ENCODE measurements at places on chromosomes 11 and 22.

GRCh38 chr11:79616392-79616851, 175.6 kb upstream of the TENM4 start:
- no peak for DNase-seq

- no peak for DNase-seq
Observed at GRCh38 chr11:71321433-71322191, 69.2 kb upstream of the SHANK2 start.

GRCh38 chr11:85540635-85541205, 86.4 kb downstream of the DLG2 start:
- no peak for DNase-seq

- DNase-seq = no peak
Observed at GRCh38 chr11:47318166-47318565, 34.3 kb downstream of the MYBPC3 start.

DNA sequence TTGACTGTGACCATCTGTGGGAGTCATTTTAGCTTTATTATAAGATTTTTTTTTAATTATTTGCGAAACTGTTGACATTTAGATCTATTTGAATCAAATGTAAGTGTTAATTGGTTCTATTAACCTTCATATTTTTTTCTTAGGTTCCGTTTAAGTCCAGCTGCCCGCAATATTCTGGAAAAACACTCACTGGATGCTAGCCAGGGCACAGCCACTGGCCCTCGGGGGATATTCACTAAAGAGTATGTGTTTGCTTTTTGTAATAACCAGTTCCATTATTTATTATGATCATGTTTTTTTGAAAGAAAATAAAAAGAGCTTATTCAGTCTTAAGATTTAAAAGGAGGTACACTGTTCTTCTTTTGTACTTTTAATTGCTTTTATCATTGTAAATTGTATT, 43.9 kb downstream of the PDHX start:
- no peak for DNase-seq

DNA sequence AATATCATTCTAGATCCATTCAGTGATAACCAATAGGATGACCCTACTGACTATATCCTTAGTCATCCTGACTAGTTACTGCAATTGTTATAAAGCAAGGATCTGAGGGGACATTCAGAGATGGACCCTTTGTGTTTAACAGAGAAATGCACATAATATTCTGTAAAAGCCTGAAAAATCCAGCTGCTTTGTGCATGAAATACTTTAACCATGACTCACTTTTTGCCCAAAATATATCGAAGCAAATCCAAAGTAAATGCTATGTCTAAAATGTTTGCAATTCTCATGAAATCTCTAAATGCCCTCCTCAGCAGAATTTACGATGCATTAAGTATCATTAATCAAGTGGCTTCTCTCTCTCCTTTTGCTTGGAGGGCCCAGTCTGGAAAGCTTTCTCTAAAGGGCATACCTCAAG, 178.8 kb upstream of the MTMR2 start:
- DNase-seq = no peak

DNA sequence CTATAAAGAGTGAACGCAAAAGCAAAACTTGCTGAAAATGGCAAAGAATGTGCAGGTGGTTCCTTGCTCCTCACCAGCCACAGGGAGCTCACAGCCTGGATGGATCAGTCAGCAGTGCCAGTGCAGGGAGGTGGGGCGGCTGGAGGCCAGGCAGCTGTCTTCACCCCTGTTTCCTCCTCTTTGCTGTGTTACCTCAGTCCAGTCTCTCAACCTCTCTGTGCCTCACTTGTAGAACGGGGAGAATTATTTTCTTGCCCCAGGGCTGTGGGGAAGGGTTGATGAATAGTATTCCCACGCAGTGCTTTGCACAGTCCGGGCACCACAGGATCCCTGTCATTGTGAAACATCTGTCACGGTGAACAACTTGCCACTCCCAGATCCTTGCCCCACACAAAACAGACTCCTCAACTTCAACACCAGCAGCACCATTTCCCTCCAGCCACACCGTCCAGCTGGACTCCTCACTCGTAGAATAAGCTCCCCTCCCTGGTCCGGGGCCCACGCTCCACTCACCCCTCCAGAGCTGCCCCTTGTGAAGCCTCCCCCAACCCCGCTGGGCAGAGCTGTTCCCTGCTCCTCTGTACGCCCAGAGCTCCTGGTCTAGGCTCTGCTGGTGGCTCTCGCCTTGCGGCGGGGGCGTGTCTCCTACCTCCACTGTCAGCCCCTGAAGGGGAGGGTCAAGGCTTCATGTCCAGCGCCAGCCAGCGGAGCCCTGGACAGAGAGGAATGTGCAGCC, 27.7 kb downstream of the MPPED1 start:
- no peak for DNase-seq

GRCh38 chr22:48950151-48950915, 877.3 kb downstream of the BRD1 start:
- no peak for DNase-seq

DNA sequence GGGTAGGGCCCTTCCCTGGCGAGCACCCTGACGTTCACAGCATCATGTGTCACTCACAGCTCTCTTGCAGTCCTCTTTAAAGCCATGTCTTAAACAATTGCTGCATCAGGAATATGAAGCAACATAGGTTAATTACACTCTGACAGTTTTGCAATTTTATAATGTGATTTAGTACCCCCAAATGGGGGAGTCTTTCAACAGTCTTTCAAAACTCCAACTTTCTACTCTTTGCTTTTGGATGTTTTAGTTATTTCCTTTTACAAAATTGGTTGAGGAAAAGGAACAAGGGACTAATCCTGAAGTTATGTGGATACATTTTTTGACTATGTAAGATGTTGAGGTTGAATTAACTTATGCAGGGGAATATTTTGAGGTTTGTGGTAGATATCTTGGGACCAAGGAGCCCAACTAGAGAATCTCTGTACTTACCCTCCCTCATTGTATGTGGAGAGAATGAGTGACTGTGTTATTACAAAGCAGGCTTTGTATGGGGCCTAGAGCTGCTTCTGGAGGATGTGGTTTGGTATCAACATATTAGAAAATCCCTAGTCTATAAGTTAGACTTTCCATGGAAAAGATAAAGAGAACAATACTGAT, at the start of gene MMP8:
MMP8 (minus strand) TSS at position 51 of the 597 bp plus-strand sequence. CDS start 99 bp downstream, outside the sequence.
- DNase-seq = no peak

DNA sequence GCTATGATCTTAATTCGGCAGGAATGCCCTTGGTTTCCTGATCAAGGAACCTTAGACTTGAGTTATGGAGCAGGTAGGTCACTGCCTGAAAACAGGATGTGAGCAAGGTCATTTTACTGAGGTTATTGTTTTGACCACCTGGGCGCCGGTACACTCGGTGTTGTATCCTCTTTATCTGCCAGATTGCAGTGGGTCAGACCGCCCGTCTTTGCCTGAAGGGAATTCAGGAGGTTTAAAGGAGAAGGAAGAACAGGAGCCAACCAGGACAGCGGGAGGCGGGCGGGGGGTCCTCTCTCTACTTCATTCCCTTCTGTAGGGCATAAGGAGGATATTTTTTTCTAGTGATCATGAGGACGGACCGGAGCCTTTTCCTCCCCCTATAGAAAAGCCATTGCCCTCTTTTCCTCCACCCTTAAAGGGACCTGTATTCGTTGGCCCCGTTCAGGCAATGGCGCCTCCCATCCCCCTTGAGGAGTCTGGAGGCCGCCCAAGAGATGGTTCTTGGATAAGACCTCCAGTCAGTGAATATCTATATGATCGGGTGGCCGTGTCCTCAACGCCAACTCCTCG, 649 bp downstream of the MS4A15 start:
- no peak for DNase-seq

- DNase-seq = peak; percentile 86
Observed at GRCh38 chr11:44861849-44862557, 88.7 kb downstream of the TP53I11 start.

GRCh38 chr11:115919341-115920091, 415.3 kb upstream of the CADM1 start:
- no peak for DNase-seq

GRCh38 chr11:93187290-93187689, 10.5 kb downstream of the SLC36A4 start:
- DNase-seq = no peak

DNA sequence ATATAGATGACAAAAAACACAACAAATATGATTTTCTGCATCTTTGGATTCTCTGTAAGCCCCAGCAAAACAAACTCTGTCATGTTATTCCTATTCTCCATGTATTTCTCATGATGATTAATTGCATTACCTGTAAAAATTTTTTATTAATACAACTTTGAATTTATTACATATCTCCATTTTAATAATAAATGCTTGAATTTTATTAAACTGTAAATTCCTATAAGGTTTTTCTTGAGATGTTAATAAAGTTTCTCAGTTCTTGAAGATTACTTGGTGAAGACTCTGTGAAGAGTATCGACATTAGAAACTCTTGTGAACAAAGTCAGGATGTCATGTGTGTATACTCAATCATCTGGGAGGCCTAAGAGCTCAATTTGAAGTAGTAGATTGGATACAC, at the start of gene OR4C46:
OR4C46 (minus strand) TSS at position 101 of the 400 bp plus-strand sequence; CDS start at position 101, 0 bp downstream.
- DNase-seq = no peak

DNA sequence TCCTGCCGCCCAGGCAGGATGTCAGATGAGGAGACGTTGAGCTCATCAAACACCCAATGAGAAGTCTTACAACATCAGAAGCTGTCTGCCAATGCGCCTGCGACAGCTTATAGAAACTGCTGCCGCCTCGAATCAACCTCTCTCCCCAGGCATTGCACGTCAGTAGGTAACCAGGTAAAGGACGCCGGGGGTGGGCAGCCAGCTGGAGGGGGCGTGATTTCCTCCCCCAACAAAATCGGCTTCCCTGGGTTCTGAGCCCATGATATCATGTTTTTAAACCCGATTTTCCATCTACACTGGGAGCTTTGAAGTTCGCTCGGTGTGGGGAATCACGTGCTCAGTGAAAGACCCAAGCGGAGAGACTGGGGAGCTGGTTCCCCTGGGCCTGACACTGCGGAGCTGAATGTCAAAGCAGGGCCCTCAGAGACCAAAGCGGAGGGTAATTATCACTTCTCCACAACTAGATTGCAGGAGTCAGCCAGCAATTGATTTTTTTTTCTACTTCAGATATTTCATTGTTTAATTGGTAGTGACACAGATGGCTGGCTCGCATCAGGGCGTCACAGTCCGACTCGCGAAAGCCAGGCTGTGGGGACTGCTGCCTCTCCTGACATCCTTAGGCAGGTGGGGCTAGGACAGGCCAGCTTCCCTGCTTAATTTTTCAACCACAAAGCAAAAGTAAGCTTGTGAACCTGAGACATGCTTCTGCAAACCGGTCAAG, 15.4 kb downstream of the FAM83F start:
- DNase-seq = no peak

DNA sequence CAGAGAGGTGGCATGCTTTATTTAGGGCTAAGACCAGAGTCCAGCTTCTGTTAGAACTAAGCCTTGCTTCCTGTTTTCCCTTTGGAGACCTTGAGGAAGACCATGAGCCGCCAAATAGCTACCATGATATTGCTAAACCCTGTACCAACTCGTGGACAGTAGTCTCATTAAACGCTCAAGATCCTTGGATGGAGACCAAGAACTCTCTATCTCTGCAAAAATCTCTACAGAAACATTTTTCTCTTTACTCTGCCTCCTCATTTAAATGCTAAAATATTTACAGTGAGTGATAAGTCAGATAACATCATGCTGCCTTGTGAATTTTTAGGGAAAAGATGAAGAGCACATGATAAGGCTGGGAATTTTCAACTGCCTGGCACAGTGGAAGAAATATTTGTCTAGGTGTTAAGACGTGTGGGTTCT, 197.8 kb downstream of the MAML2 start:
- DNase-seq = no peak

DNA sequence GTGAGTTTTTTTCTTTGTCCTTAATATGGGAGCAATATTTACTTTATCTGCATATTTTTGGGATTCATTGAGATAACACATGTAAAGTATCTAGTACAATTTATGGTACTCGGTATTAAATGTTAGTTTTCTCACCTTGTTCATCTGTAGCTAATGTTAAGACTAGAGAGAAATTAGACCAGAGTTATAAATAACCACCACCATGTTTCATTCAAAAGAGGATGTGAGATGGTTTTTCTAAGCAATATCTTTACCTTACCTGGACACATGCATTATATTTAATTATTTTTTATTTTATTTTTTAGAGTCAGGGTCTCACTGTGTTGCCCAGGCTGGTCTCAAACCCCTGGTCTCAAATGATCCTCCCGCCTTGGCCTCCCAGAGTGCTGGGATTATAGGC, 18.4 kb downstream of the ARHGAP42 start:
- DNase-seq = no peak

Data from brain pericyte (primary cell).